Spleen (tissue), 13 donors: ENCODE measurements at places on chromosomes 4 and X. TPM values are rescaled to one million over a fixed set of nuclear protein-coding genes. Genes with fewer than 3 reads are reported as not detected.

Gene GCNA
- 5.3 TPM for total RNA-seq

- H3K4me3 ChIP-seq: peak overlapping the region; percentile 72
- H3K27me3 ChIP-seq: no peaks in the 10 kb centered on the region
- H3K36me3 ChIP-seq: no peaks in the 10 kb centered on the region
Observed at GRCh38 chr4:89306486-89307177, 968 bp downstream of the GPRIN3 start.

DNA sequence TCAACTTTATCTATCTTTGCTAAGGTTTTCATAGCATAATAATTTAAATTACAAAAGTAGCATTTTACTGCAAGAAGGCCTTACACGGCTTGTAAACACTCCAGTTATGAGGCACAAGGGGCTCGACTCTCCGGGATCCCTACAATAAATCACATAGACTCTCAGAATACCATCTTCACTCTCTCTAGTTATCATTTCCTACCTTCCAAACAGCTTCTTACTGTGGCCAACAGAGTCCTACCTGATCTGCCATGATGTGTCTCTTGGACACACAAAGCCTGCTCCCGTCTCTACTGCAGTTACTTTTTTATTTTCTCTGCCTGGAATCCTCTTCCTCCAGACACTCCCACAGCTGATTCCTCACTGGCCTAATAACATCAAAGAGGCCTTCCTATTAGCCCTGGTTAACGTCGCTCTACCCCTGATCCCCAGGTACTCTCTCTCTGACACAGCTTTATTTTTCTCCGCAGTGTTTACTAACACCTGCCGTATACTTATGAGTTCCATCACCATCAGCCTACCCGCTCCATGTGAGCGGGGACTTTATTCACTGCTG lies 559.6 kb upstream of the DIPK2B start:
- peaks cover 79% of the 10 kb centered on the region for H3K4me1 ChIP-seq
- peak overlapping the region; percentile 79 for H3K27ac ChIP-seq
- H3K27me3 ChIP-seq: no peaks in the 10 kb centered on the region
- H3K36me3 ChIP-seq: no peaks in the 10 kb centered on the region

DNA sequence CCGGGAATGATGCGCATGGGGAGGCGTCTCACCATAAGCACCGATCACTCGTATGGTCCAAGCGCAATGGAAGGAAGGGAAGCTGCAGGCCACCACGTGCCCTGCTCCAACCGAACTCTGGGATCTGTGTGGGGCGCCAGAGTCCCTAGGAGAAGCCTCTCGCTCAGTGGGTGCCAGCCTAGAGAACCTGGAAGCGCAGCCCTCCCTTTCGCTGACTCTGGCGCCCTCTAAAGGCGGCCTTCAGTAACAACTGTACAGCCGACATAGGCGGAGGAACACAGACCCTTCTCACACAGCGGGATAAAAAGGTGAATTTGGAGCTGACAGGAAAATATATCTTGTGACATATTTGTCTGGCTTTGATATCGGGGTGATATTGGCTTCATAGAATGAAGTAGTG lies 76.0 kb downstream of the INTS6L start:
- H3K4me3 ChIP-seq: no peak overlapping the region
- H3K4me1 ChIP-seq: no peaks in the 10 kb centered on the region
- peak; percentile 77 for DNase-seq
- no peaks in the 10 kb centered on the region for H3K36me3 ChIP-seq
- H3K27me3 ChIP-seq: no peaks in the 10 kb centered on the region
- no peak overlapping the region for H3K27ac ChIP-seq

DNA sequence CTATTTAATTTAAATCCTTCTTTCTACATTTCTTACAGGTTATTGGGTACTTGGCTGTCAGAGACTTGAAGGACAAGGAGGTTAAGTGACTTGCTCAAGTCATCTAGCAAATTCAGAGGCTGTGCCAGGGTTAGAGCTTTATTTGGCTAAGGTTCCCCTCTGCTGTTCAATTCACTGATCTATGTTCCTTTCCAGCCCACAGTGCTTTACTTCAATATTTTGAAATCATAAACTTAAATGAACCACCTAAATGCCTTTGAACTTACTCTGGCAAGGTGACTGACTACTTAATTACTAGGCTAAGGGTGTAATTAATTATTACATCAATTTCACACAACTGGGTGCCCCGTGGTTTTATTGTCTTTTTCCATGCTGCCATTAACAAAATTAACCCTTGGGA lies 288.7 kb downstream of the CAMK2D start:
- no peaks in the 10 kb centered on the region for H3K4me1 ChIP-seq
- no peak for DNase-seq
- no peaks in the 10 kb centered on the region for H3K36me3 ChIP-seq
